ENCODE measurements at places on chromosomes 5 and 9. TPM values are rescaled to one million over a fixed set of nuclear protein-coding genes. Genes with fewer than 3 reads are reported as not detected.

The PTGDS gene
- 59.4 TPM for total RNA-seq

The SPINK4 gene
- total RNA-seq: not detected

The FBXL7 gene
- 21.2 TPM for total RNA-seq

GRCh38 chr5:127564002-127564769 lies 46.7 kb downstream of the PRRC1 start:
- no peaks in the 10 kb centered on the region for H3K27me3 ChIP-seq
- no peak overlapping the region for H3K4me3 ChIP-seq
- H3K4me1 ChIP-seq: no peaks in the 10 kb centered on the region
- no peaks in the 10 kb centered on the region for H3K36me3 ChIP-seq
- H3K27ac ChIP-seq: no peak overlapping the region
- peak; percentile 60 for DNase-seq

- no peak for DNase-seq
- H3K4me3 ChIP-seq: no peak overlapping the region
- H3K4me1 ChIP-seq: no peaks in the 10 kb centered on the region
- H3K27me3 ChIP-seq: no peaks in the 10 kb centered on the region
Observed at GRCh38 chr9:98658951-98659351, 49.8 kb downstream of the GABBR2 start.

GRCh38 chr9:7009065-7009464 lies 251.3 kb downstream of the KDM4C start:
- H3K4me3 ChIP-seq: no peak overlapping the region
- no peak overlapping the region for H3K27ac ChIP-seq
- no peaks in the 10 kb centered on the region for H3K4me1 ChIP-seq
- DNase-seq: no peak
- H3K27me3 ChIP-seq: no peaks in the 10 kb centered on the region

- H3K27me3 ChIP-seq: no peaks in the 10 kb centered on the region
- H3K4me3 ChIP-seq: no peak overlapping the region
- no peaks in the 10 kb centered on the region for H3K36me3 ChIP-seq
- no peaks in the 10 kb centered on the region for H3K4me1 ChIP-seq
- H3K27ac ChIP-seq: no peak overlapping the region
- no peak for DNase-seq
Observed at GRCh38 chr5:50749181-50749580, 82.7 kb downstream of the PARP8 start.

DNA sequence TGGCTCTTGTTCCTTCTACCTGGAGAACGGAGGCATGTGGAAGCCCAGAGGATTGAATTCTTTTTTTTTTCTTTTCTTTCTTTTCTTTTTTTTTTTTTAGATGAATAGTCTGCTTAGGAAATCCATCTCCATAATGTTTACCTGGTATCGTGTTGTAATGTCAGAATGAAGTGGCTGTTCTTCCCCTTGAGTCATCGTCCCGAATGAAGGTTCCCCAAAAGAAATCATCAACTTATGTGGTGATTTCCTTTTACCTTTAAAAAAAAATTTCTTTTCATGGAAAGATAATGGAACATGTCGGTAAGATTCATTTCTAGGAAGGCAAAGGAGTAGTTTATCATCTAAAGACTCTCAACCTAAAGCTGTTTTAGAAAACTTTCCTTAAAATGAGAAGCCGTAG lies 59.7 kb downstream of the DOCK8 start:
- no peak overlapping the region for H3K27ac ChIP-seq
- no peaks in the 10 kb centered on the region for H3K27me3 ChIP-seq
- H3K36me3 ChIP-seq: no peaks in the 10 kb centered on the region
- H3K4me1 ChIP-seq: no peaks in the 10 kb centered on the region
